SHP77 (cell line): ENCODE measurements at places on chromosomes 13 and 19.

- DNase-seq, result no peak
Measured at GRCh38 chr19:8696993-8697392, 1.6 kb downstream of the ACTL9 start.

GRCh38 chr19:55339889-55340783 is 460 bp downstream of the KMT5C start:
- no peak for DNase-seq

- DNase-seq, result no peak
Measured at GRCh38 chr13:59570204-59570603, 593.5 kb downstream of the DIAPH3 start.

DNA sequence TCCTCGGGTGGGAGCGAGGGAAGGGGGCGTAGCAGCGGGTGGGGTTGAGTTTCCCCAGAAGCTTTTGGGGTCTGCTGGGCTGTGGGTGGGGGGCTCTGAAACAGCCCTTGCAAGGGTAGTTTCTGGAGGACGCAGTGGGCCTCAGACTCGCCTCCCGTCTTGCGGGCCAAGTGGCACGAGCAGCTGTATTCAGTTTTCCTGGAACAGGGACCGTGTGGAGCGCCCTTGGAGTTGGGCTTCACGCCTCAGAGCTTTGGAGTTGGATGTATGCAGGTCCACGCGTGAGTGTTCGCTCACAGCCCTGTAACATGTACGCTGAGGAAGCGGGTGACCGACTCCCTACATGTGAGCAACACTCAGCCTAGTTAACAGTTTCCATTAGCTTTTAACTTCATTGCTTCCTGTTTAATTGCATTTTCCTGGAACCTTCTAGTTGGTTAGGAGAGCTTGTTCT is 603 bp downstream of the TM9SF2 start:
- DNase-seq, result no peak

DNA sequence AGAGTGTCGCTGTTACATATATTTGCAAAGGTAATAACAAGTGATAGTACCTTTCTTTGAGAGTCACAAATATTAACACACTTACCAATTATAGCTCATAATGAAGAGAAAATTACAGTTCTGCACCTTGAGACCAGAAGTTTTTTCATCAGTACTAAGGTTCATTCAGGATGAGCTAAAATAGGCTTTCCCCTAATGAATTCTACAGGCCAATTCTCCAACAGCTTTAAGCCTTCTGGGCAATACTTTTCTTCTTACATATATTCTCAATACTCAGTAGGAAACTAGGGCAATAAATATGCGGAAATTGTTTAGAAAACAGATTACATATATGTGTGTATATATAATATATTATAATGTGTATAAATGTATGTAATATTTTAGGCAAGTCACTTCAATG is 2672.8 kb upstream of the PCDH20 start:
- no peak for DNase-seq

DNA sequence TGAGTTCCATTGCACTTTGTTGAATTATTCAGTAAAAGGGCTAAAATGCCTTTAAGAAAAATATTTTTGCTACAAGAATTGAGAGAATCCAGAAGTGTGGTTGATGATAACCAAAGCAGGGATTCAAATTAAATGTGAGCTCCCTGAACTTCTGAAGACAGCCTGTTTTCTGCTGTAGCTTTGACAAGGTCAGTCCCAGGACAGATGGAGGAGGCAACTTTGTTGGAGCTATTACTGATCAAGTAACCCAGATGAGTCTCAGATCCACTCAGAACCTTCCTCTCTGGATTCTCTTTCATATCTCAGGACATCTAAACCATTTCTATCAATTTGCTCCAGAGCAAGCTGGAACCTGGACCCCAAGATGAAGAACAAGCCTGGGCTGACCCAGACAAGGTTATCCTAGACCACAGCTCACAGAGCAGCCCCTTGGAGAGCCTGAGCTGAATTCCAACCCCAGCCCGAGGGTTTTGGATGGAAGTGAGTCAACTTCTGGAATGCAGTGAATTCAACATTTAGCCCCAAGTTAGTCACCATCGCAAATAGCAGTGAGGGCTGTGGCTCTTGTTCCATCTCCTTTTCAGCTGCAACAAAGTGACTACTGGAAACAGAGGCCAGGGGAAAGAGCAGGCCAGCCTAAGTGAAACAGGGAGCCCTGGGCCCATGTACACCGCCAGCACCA is 137.8 kb upstream of the TSC22D1 start:
- DNase-seq, result no peak

DNA sequence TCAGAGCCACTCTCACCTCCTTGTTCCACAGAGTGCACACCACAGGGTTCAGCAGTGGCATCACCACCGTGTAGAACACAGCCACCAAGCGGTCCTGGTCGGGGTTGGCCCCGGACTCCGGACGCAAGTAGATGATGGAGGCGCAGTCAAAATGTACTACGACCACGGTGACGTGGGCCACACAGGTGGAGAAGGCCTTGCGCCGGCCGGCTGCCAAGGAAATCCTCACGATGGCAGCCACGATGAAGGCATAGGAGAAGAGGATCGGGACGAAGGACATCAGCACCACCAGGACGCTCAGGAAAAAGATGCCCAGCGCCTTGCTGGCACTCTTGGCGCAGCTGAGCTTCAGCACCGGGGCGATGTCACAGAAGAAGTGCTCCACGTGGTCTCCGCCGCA is 33.9 kb downstream of the SYDE1 start:
- no peak for DNase-seq

DNA sequence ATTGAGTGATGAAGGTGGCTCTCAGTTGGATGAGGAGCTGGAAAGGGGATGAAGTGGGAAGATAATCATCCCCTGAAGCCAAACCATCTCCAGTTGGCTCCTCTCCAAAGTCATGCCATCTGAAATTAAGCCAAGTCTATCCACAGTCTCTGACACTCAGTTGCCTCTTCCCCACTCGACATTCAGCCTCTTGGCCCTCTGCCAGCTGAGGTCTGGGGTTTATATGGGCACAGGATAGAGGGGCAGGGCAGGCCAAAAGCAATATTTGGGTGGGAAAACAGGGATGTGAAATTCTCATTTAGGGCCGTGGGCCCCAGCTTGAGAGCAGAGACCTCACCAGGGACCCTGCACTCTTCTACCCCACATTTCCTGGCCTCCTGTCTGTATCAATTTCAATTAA is 85.9 kb downstream of the SLITRK1 start:
- peak; percentile 82 for DNase-seq

DNA sequence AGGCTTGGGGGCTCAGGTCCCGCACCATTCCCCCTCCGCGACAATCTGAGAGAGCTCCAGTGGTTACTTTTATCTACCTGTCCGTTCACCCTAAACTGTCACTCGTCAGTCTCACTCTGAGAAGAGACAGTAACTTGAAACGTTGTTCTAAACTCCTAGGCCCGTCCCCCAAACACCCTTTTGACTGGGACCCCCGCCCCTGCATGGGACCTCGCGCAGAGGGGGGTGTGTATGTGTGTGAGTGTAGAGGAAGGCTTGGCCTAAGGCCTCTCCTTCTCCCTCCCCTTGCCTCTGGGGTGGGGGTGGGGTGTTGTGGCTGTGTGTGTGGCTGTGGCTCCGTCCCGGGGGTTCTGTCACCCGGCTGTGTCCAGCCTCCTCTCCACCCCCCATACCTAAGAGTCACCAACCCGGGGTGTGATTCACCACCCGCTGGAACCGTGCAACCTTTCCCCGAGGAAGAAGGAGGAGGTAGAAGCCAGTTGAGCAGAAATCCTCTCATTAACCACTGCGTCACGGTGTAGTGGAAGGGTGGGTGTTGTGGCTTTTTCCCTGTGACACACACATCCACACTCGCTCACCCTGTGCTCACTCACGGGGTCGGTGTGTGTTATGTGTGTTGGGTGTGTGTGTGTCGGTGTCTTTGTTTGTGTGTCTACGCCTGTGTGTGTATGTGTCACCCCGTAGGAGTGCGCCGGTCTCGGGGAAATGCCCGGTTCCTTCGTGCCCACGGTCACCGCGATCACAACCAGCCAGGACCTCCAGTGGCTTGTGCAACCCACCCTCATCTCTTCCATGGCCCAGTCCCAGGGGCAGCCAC is 2.4 kb downstream of the FOSB start:
- no peak for DNase-seq

GRCh38 chr13:66795636-66796035 is 434.5 kb downstream of the PCDH9 start:
- no peak for DNase-seq

- no peak for DNase-seq
Measured at GRCh38 chr13:97205465-97205864, 16.7 kb upstream of the MBNL2 start.

- no peak for DNase-seq
Measured at GRCh38 chr13:43126420-43126819, 103.0 kb downstream of the DNAJC15 start.

DNA sequence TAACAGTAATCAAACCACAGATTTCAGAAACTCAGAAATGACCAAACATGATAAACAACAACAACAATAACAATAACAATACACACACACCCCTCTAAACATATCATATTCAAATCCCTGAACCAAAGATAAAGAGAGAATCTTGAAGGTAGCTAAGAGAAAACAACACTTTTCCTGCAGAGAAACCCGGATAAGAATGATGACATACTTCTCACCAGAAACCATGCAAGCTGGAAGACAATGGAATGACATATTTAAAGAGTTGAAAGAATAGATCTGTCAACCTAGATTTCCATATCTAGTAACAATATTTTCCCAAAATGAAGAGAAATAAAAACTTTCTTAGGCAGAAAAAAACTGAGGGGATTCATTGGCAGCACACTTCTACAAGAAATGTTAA is 138.1 kb downstream of the LIG4 start:
- no peak for DNase-seq

DNA sequence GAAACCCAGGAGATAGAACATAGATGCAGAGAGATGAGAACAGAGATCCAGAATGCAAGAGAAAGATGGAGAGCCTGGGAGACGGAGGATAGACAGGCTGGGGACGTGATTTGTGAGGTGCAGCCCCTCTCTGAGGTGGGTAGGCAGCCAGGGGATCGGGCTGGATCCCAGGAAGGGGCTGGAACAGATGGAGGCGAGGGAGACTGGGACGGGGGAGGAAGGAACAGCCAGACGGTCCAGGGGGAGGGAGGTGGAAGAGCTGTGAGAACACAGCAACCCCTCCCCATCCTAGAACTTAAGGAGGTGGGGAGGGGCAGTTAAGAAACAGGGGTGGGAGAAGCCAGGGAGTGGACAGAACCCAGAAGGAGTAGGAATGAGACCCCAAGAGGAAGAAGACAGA is 3.1 kb downstream of the SLC17A7 start:
- no peak for DNase-seq

GRCh38 chr19:10699650-10700335 is 1.4 kb upstream of the QTRT1 start:
- peak; percentile 15 for DNase-seq

DNA sequence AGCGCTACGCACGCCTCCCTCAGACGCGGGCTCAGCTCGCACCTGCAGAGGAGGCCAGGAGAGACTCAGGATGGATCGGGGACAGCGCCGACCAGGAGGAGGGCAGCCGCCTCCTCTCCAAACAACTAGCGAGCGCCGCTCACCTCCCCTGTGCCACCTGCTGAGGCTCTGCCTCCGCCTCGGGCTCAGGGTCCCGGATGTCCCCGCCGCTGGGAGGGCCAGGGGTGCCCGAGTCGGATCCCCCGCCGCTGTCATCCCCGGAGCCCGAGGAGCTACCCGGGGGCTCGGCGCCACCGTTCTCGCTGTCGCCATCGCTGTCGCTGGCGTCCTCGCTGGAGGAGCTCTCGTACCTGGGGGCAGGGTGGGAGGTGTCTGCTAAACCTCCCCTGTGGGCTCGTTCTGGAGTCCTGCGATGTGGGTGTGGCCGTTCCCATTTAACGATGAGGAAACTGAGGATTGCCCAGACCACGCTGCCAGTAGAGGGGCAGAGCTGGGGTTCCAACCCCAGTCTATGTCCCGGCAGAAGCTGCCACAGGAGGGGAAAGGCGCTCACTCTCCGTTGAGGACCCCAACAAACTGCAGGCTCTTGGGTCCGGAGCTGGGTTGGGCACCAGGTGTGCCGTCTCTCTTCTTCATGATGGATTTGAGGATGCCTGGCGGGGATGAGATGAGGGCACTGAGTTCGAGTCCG is 9.2 kb downstream of the KANK3 start:
- DNase-seq, result peak; percentile 14

DNA sequence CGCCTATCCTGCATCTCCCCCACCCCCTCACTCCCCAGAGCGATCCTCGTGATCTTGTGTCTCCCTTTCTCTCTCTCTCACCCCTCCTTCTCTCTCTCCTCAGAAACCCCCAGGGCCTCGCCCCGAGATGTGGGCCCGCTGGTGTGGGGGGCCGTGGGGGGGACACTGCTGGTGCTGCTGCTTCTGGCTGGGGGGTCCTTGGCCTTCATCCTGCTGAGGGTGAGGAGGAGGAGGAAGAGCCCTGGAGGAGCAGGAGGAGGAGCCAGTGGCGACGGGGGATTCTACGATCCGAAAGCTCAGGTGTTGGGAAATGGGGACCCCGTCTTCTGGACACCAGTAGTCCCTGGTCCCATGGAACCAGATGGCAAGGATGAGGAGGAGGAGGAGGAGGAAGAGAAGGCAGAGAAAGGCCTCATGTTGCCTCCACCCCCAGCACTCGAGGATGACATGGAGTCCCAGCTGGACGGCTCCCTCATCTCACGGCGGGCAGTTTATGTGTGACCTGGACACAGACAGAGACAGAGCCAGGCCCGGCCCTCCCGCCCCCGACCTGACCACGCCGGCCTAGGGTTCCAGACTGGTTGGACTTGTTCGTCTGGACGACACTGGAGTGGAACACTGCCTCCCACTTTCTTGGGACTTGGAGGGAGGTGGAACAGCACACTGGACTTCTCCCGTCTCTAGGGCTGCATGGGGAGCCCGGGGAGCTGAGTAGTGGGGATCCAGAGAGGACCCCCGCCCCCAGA is 12.8 kb upstream of the TOMM40 start:
- DNase-seq, result no peak

- DNase-seq, result no peak
Measured at GRCh38 chr13:49302817-49303216, 55.1 kb downstream of the CDADC1 start.

DNA sequence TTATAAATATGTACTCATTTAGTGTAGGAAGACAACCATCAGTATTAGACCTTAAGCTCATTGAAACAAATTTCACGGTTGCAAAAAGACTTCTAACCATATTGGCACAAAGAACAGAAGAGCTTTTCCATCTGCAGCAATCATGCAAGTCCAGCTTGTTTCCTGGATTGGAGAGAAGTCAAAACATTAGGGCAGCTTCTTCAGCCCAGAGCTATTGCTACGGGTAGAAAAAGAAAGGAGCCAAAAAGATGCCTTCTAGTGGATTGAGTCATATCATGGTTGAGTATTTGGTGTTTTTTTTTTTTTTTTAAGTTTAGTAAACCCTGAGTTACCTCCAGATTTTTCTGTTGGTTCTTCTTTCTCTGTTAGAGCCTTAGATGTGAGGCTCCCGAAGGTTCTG is 99.8 kb downstream of the WDFY2 start:
- DNase-seq, result no peak

GRCh38 chr13:46721054-46721453 is 75.9 kb downstream of the ESD start:
- DNase-seq, result no peak

- no peak for DNase-seq
Measured at GRCh38 chr13:103224804-103225203, 158.6 kb upstream of the SLC10A2 start.

- DNase-seq, result no peak
Measured at GRCh38 chr19:42303101-42303464, 659 bp upstream of the PAFAH1B3 start.

- no peak for DNase-seq
Measured at GRCh38 chr13:40993987-40994386, 25.1 kb downstream of the ELF1 start.
